ENCODE measurements at places on chromosomes 4 and X.

GRCh38 chr4:167713756-167714155, 378.6 kb upstream of the ANXA10 start:
- no peak for DNase-seq

DNA sequence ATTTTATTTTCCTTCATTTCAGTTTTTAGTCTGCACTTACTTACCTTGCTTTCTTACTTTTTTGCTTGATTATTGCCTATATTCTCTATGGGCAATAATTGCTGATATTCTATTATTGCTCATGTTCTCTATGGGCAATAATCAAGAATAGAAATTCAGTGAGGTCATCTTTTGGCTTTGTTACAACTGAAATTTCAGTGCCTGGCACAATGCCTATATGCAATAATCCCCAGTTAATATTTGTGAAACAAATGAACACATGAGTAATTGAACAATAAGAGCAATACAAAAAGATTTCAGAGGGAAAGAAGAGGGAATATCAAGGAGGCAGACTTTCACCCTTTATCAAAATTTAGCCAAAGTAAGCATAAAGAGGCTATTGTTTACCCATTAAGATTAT, 48.6 kb upstream of the ARSJ start:
- no peak for DNase-seq

- DNase-seq = no peak
Measured at GRCh38 chr4:26583538-26583864, 383 bp upstream of the TBC1D19 start.

DNA sequence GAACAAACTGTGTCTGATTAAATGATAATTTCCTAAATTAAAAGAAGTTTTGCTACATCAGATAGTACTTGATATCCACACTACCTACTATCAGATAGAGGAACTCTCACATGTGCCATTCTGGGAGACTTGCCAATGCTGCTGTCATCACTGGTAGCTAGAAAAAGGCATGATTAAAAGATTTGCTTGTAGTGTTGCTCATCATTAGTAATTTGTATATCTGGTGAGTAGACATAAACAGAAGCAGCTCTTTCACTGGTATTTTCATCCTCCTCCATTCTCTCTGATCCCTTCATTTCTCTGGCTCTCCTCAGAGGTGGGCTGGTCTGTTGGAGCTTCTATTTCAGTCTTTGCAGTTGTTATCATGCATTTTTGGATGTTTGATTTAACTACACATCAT, 56.0 kb downstream of the SPRY1 start:
- DNase-seq = no peak

GRCh38 chr4:150773032-150773431, 191.1 kb downstream of the MAB21L2 start:
- DNase-seq = no peak
